Activated CD8-positive, alpha-beta T cell treated with anti-CD3 and anti-CD28 coated beads, Interleukin-2, amount 10 ng/mL, durations not matched to agents 7 days and 5 days (primary cell): ENCODE measurements at places on chromosomes 7 and 10. TPM values are rescaled to one million over a fixed set of nuclear protein-coding genes. Genes with fewer than 3 reads are reported as not detected.
A peak's percentile ranks its signal among the peaks of the same experiment; 100 is the strongest.

- DNase-seq, result no peak
Observed at GRCh38 chr10:128505346-128505745, 379.1 kb upstream of the MKI67 start.

DNA sequence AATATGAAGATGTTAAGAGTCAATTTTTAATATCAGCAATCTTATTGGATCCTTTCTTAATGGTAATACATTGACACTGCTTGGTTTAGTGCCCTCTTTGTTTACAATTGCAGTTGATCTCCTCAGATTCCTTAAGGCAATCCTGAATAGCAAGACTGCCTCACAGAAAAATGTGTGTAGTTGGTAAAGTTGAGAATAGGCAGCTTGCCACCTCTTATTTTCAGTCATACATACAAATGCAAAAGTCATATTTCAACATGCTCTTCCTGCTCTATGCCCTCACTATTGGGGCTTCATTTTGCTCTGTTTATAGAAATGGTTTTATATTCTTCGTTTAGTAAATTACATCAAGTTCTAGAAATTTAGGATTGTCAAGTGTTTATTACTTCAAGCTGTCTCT, 661.1 kb upstream of the ANKRD30A start:
- DNase-seq, result no peak

Gene ARHGEF5
- 10.0 TPM for total RNA-seq

DNA sequence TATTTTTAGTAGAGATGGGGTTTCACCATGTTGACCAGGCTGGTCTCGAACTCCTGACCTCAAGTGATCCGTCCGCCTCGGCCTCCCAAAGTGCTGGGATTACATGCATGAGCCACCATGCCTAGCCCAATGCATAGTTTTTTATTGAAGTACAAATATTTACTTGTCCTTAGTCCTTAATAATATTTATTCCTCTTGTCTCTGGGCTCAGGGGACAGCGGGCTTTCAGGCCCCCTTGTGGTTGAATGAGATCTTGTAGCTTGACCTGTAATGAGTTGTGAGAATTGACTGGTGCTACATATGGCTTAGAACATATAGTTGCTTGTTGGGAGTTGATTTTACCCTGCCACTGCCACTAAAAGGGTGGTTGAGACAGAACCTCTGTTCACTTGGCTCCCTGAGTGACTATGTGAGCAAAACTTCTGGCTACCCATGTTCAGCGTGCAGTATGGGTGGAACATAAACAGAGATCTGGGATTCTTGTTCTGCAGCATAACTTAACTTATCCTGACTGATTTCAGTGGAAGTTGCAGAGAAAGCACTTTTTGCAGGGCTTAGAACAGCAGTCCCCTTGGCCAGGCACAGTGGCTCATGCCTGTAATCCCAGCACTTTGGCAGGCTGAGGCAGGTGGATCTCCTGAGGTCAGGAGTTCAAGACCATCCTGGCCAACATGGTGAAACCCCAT, 14.9 kb downstream of the CCL26 start:
- peak; percentile 35 for DNase-seq

GRCh38 chr7:37145682-37146081, 303.0 kb downstream of the ELMO1 start:
- DNase-seq, result no peak

DNA sequence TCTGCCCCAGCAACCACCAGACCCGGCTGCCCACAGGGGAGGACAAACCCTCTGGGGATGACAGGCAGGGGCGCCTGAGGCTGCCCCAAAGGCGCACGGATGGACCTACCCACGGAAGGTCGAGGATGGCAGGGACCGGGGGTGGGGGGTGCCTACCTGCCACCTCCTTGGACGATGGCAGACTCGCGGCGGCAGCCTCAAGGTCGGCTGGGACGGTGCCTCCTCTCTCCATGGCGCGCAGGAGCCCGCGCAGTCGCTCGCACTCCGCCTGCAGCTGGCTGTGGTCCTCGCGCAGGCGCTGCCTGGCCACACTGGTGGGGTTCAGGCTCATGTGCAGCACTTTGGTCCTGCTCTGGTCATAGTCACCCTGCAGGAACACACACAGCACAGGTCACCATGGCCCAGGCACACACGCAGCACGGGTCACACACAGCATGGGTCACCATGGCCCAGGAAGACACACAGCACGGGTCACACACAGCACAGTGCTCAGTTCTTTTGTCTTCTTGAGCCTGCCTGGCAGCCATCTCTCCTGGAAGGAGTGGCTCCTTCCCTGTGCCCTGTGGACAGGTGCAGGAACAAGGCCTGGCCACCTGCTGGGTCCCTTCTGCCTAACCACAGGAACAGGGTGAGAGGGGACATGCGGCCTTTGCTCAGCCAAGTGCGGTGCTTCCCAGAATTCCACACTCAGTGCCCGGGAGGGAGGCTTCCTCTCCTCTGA, 266.6 kb downstream of the ELFN1 start:
- DNase-seq, result no peak

- no peak for DNase-seq
Observed at GRCh38 chr10:124305984-124306383, 112.7 kb downstream of the OAT start.

GRCh38 chr10:5975641-5976473, 1.5 kb downstream of the IL15RA start:
- DNase-seq, result peak; percentile 79

DNA sequence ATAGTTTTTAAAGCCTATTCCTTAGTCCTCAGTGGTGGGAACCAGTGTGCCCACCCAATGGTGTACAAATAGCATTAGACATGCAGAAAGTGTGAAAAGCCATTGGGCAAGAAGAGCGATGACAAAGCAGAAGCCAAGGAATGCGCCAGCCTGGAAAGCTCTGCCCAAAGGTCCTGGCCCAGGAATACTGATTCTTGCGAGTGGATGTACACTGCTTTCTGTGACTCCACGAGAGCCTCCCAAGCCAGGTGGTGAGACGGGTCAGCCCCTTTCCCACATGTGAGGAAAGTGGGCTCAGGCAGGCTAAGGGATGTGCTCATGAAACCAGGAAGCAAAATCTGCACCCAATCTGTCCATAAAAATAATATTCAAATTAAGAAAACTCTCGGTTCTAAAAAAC, 106.6 kb downstream of the ADCY1 start:
- DNase-seq, result no peak

DNA sequence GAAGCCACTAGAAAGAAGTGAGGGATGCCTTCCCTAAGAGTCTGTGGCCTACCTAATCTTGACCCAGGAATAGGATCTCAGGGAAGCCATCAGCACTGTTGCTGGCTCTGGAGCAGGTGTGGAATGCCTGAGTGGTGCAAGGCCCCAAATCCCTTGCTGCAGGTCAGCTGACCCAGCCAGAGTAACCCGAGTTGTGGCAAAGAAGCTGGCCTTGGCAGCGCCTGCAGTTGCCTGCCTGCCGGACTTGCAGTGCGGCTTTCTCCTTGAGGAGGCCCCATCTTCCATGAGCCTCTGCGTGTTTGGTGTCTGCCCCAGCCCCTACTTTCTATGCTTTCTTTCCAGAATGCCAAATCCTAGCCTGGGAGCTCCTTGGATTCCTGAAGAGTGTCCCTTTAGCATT, 5.8 kb downstream of the KIAA1217 start:
- DNase-seq, result no peak

- no peak for DNase-seq
Observed at GRCh38 chr7:64685741-64686140, 19.8 kb downstream of the ZNF107 start.

Gene FKBP6
- total RNA-seq, result not detected

DNA sequence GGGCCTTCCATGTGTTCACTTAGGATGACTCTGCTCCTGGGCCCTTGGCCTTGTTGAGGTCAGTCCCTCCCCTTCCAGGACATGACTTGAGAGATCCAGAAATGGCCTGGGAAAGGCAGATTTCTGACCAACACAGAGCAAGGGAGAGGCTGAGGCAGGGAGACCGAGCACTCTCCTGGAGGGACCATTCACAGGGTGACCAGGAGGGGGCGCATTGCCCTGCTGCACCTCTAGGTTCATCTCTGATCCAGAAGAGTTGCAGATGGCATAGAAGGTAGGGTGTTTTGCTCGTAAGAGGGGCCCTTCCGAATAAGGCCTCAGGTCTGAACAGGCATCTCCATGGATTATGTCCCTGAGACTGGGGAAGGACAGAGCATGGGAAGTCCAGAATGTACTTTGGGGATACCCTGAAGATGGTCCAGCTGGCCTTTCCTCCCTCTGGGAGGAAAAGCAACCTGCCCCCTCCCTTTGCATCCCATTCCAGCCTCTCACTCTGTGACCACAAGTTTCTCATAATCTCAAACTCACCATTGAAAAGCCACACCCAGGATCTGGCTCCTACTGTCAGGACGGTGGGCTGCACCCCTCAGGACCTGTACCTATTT, 6.6 kb downstream of the DMBT1 start:
- peak; percentile 64 for DNase-seq

DNA sequence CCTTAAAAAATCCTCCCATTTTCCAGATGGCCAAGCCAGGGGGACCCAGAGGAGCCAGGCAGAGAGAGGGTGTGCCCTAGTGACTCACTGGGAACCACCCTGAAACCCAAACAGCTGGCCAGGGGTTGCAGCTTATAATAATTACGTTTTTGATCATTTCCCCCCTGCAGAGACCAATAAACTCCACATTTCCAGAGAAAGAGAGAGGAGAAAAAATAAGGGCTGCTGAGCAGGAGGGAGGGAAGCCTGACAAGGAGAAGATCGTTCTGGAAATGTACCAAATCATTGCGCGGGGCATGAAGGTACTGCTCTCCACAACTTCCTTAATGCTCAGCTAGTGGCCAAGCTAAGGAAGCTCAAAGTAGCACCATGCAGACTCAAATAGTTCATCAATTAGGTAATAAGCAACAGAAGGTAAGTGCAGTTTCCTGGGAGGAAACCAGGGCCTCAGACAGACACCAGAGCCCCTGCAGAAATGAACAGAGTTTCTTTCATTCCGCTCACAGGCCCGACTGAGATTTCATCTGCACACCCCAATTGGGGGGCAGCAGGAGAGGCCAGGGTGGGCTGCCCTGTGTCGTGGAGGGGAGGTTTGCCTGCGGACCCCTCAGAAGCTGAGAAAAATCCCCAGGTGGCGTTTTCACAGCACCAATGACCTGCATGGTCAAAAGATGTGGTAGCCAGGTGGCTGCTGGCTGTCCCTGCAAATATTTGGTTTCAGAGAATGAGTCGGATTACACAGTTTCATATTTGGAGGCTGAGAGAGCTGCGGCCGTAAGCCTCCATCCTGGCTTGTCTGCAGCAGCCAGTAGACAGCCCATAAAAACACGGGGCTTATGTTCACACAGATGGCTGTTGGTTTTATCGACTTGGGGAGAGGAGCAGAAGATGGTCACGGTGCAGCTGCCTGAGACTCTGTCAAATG, 153.2 kb upstream of the LYZL2 start:
- DNase-seq, result no peak

Gene NOLC1
- total RNA-seq, result 94.1 TPM

DNA sequence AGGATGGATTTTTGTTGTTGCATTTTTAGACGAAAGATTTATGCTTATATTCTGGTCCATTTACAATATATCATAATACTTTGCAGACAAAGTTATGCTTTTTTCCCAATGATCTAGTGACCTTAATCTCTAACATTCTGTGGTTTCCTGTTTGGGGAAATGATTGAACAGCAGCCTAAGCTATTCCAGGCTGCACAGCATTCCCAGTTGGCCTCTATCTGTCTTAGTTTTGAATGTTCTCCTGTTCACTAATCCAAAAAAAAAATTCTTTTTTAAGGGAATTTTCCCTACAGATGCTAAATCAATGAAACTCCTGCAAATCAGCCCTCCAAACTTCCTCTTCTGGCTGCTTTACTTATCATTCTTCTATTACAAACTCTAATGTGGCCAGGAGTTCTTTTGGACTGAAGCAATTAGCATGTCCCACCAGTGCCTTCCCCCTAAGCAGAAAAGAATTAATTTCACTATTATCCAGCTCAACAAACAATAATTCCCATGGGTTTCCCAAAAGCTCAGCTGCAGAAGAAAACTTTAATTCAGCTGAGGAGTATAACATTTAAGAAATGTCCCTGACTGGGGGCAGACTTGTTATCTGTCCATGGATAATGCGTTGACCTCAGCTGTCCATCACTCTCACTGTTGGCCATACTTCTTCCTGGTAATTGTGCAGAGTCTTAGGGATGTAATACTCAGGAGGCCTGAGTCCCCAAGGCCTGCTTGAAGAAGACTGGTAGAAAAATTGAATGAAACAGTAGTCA, 81.9 kb upstream of the TRIL start:
- no peak for DNase-seq

DNA sequence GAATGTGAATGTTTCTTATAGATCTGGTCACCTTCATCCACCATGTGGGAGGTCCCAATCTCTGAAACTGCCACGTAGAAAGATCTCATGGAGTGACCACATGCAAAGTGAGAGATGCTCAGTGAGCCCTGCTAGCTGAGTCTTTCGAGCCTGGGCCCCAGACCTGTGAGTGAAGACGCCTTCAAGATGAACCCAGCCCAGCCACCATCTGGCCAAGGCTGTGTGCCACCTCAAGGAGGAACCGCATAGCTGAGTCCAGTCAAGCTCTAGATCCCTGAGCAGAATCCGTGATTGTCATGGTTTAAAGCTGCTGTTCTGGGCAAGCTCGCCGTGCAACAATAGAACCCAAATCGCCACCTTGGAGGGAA, 20.2 kb upstream of the PPIF start:
- no peak for DNase-seq

Gene AFAP1L2
- 4.8 TPM for total RNA-seq

DNA sequence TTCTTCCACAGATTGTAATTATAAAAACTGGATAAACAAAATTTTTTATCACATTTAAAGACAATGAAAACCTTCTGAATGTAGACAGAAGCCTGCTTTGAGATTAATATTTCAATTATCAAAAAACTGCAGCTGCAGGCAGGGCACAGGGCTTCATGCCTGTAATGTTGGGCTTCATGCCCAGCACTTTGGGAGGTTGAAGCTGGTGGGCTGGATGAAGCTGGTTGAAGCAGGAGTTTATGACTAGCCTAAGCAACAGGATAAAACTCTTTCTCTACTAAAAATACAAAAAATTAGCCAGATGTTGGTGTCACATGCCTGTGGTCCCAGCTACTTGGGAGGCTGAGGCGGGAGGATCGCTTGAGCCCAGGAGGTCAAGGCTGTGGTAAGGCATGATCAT, 41.2 kb downstream of the PDZD8 start:
- DNase-seq, result no peak

DNA sequence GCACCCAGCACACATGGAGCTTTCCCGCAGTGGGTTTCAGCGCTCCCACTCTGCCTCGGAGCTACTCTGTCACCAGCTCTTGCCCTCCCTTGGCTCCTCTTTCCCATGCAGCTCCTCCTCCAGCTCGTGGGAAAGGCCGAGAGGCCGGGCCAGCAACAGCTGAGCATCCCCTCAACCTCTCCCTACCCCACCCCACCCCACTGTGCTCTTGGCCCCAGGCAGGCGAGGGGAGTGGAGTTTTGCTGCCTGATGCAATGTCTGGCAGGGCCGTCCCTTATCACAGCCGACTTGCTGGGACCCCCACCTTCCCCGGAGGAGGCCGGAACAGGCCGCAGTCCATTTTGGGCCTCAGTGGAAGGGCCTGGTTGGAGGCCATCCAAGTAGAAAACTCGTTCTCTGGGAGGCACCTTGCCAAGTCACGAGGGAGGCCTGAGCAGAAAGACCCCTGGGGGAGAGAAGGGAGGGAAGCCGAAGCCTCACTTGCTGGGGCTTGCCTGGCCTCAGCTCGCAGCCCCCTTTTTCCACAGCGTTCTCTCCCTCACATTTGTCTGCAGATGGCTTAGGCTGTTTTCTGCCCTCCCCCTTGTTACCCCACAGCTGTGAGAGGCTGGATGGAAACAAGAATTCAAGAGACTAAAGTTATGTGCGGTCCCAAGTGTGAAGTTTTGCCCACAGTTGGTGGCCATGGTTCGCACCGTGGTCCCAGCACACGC, 35.3 kb downstream of the CHST3 start:
- no peak for DNase-seq
